ENCODE measurements at places on chromosomes 1 and 21. TPM values are rescaled to one million over a fixed set of nuclear protein-coding genes. Genes with fewer than 3 reads are reported as not detected.

GRCh38 chr1:218200979-218201378, 84.1 kb upstream of the RRP15 start:
- DNase-seq, result no peak
- H3K27me3 ChIP-seq, result no peaks in the 10 kb centered on the region
- no peak overlapping the region for H3K4me3 ChIP-seq

The ADAMTSL4 gene
- 0.15 TPM for total RNA-seq

The PLPPR5 gene
- not detected for total RNA-seq

DNA sequence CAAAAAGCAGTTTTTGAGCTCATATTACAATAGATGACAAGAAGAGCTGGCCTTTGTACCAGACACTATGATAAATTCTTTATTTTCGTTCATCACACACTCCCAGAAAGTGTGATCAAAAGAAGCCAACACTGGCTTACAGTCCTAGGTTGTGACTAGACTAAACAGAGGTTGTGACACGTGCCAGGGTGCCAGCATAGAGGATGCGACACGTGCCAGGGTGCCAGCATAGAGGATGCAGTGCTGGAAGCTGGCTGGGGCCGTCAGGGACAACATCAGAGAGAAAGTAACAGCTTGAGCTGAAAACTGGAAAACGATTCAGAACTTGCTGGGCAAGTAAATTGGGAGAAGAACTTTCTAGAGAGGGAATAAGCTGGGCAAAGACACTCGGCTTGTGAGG, 2.2 kb downstream of the MTARC1 start:
- no peak overlapping the region for H3K27ac ChIP-seq
- H3K36me3 ChIP-seq, result no peaks in the 10 kb centered on the region
- no peaks in the 10 kb centered on the region for H3K4me1 ChIP-seq
- no peak for DNase-seq

DNA sequence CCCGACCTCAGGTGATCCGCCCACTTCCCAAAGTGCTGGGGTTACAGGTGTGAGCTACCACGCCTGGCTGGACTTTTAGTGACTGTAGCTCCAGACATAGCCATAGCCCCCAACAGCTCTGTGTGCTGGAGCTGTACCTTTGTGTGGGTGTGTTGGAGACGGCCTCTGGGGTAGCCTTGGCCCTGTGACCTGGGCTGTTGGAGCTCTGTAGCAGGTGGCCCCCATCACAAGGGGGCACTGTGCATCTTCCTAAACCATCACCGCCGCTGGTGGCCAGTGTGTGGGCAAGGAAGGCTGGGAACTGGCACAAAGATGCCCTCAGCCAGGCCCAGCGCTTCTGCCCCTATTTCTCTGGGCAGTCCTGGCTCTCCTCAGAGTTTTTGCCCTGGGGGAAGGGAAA, 38.4 kb upstream of the FOXO6 start:
- H3K4me1 ChIP-seq, result no peaks in the 10 kb centered on the region
- no peaks in the 10 kb centered on the region for H3K36me3 ChIP-seq
- no peak for DNase-seq
- H3K27me3 ChIP-seq, result no peaks in the 10 kb centered on the region
- H3K4me3 ChIP-seq, result no peak overlapping the region
- no peak overlapping the region for H3K27ac ChIP-seq

DNA sequence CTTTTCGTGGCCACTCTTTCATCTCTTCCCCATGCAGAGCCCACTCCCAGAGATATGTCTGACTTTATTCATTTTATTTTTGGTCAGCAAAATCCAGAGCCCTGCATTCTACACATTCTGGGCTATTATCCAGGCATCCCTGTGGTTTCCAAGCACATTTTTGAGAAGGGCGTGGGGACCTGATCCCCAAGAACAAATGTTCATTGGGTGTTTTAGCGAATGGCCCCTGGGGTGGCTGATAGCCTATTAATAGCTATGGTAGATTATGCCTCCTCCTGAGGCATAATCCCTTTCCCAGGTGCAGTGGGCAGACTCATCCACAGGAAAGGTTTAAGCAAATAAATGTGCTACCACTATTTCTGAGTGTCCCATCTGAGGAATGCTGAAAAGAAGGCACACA, 511.8 kb upstream of the USP24 start:
- no peaks in the 10 kb centered on the region for H3K27me3 ChIP-seq
- no peak overlapping the region for H3K27ac ChIP-seq
- no peak overlapping the region for H3K4me3 ChIP-seq
- DNase-seq, result no peak

- H3K27me3 ChIP-seq, result no peaks in the 10 kb centered on the region
- no peak overlapping the region for H3K4me3 ChIP-seq
- H3K27ac ChIP-seq, result no peak overlapping the region
- peaks cover 1% of the 10 kb centered on the region for H3K4me1 ChIP-seq
- DNase-seq, result peak; percentile 54
- no peaks in the 10 kb centered on the region for H3K36me3 ChIP-seq
Observed at GRCh38 chr21:14864211-14865021, 200.4 kb downstream of the NRIP1 start.

The SLC16A1 gene
- total RNA-seq, result 54.0 TPM

GRCh38 chr1:107051266-107051665, 5.2 kb upstream of the PRMT6 start:
- peaks cover 6% of the 10 kb centered on the region for H3K4me1 ChIP-seq
- peaks cover 7% of the 10 kb centered on the region for H3K27me3 ChIP-seq
- no peak for DNase-seq
- H3K4me3 ChIP-seq, result no peak overlapping the region

- no peaks in the 10 kb centered on the region for H3K27me3 ChIP-seq
- DNase-seq, result peak; percentile 31
- peaks cover 8% of the 10 kb centered on the region for H3K4me1 ChIP-seq
Observed at GRCh38 chr1:161324020-161324419, 9.8 kb downstream of the SDHC start.

The ADAM30 gene
- total RNA-seq, result not detected

GRCh38 chr1:11998636-11999035, 18.4 kb downstream of the MFN2 start:
- no peak for DNase-seq
- no peaks in the 10 kb centered on the region for H3K27me3 ChIP-seq
- no peak overlapping the region for H3K4me3 ChIP-seq
- H3K36me3 ChIP-seq, result peaks cover 51% of the 10 kb centered on the region
- no peak overlapping the region for H3K27ac ChIP-seq

The MYBPH gene
- not detected for total RNA-seq

DNA sequence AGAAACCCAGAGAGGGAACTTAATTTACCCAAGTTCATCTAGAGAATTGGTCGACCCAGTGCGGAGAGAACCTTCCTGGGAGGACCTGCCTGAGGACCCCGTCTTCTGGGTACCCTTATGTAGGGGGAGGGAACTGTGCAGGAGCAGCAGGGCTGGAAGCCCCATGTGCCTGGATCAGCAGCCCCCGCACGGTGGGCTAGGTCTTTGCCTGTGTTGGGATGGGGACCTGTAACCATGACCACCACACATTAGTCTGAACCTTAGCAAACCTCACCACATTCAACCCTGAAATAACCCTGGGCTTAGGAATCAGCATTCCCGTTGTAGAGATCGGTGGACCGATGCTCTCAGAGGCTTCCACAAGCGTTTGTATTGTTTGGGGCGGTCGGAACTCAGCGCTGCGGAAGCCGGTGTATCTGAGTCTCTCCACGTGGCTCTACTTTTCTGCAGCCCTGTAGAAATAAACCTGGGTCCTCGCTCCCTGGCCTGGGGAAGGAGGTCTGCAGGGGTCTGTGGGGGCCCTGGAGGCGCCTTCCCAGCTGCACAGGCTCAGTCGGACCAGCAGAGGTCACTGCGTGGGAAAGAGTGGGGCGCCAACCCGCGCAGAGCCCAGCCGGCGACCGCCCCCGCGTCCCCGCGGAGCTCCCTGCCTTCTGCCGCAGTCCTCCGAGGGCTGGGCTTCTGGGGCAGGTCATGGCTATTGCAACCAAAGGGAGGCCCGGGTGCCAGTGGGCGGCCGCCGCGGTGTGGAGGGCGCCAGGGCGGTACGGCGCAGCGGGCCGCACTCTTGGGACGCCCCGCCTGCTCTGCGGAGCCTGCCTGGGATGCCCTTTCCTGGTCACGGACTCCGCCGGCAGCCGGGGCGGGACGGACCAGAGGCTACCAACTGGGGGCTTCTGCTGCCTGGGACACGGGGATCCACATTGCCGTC, 36.2 kb upstream of the KCNA10 start:
- peak; percentile 46 for DNase-seq
- H3K36me3 ChIP-seq, result no peaks in the 10 kb centered on the region
- peaks cover 50% of the 10 kb centered on the region for H3K27me3 ChIP-seq
- peaks cover 2% of the 10 kb centered on the region for H3K4me1 ChIP-seq
- no peak overlapping the region for H3K27ac ChIP-seq
- H3K4me3 ChIP-seq, result no peak overlapping the region

DNA sequence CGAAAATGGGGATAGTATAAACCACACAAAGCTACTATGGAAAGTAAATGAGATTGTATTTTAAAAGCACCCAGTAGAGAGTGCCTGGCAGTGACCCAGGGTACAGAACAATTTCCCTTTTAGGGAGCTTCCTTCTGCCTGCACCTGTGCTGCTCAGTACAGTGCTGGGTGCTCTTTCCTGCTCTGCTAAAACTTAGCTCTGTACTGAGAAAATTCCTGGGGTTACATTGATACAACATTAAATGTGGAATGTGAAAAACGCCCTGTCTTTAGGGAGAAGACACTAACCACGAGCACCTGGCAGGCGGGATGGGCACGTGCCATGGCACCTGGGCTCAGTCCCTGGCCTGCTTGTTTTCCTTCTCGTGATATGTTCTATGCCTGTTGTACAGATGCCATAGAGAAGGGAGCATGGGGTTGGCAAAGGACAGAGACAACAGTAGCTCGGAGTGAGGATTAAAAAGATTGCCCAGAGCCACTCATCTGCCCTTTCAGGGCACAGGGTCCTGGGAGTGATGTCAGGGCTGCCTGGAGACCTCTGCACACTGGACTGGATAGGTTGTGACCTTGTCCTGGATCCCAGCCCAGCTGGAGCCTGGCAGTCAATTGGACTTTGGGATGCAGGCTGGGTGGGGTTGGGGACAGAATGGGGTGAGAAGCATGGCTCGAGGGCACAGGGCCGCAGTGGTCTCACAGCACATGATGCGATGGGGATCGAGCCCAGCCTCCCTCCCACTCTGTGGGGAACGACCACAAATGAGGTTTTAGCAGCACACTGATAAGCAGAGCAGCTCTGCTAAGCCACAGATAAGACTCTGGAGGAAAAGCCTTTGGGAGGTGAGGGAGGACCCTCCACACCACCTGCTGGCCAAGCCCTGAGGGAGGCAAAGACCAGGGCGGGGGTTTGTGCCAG, 4.2 kb downstream of the SPATA46 start:
- H3K4me3 ChIP-seq, result no peak overlapping the region
- H3K4me1 ChIP-seq, result no peaks in the 10 kb centered on the region
- DNase-seq, result no peak
- H3K36me3 ChIP-seq, result no peaks in the 10 kb centered on the region
- no peak overlapping the region for H3K27ac ChIP-seq

- H3K27ac ChIP-seq, result no peak overlapping the region
- DNase-seq, result no peak
- peaks cover 12% of the 10 kb centered on the region for H3K4me1 ChIP-seq
- no peak overlapping the region for H3K4me3 ChIP-seq
Observed at GRCh38 chr1:150961756-150962155, 12.9 kb downstream of the CERS2 start.

- DNase-seq, result peak; percentile 93
- H3K4me3 ChIP-seq, result no peak overlapping the region
- peaks cover 15% of the 10 kb centered on the region for H3K4me1 ChIP-seq
- no peaks in the 10 kb centered on the region for H3K27me3 ChIP-seq
- peaks cover 10% of the 10 kb centered on the region for H3K36me3 ChIP-seq
Observed at GRCh38 chr21:33924079-33924765, 8.6 kb upstream of the ATP5PO start.

The FYB2 gene
- total RNA-seq, result not detected

Data from activated CD4-positive, alpha-beta T cell treated with anti-CD3 and anti-CD28 coated beads, Interleukin-2, amount 10 ng/mL, durations not matched to agents 7 days and 5 days (primary cell).